GM23248 (cell line): ENCODE measurements at places on chromosomes 5 and 9.
A peak's percentile ranks its signal among the peaks of the same experiment; 100 is the strongest.

GRCh38 chr5:137360607-137361006 is 138.5 kb downstream of the SPOCK1 start:
- H3K4me1 ChIP-seq: peaks cover 37% of the 10 kb centered on the region
- H3K36me3 ChIP-seq: no peaks in the 10 kb centered on the region
- H3K27me3 ChIP-seq: no peaks in the 10 kb centered on the region
- H3K27ac ChIP-seq: peak overlapping the region; percentile 68
- peak; percentile 64 for DNase-seq

- H3K27me3 ChIP-seq: no peaks in the 10 kb centered on the region; the same call in 1 of the 2 replicates
- no peak overlapping the region for H3K27ac ChIP-seq
These were observed 45.9 kb upstream of the PHYKPL start for GRCh38 chr5:178278358-178279023.

GRCh38 chr5:94181895-94182294 is 436.5 kb downstream of the KIAA0825 start:
- H3K4me3 ChIP-seq: no peak overlapping the region
- DNase-seq: peak; percentile 12
- H3K27ac ChIP-seq: no peak overlapping the region

GRCh38 chr5:6748142-6748541 is 34.9 kb downstream of the TENT4A start:
- no peak overlapping the region for H3K4me3 ChIP-seq
- no peaks in the 10 kb centered on the region for H3K4me1 ChIP-seq
- no peaks in the 10 kb centered on the region for H3K27me3 ChIP-seq
- H3K36me3 ChIP-seq: peaks cover 33% of the 10 kb centered on the region
- no peak for DNase-seq
- H3K27ac ChIP-seq: no peak overlapping the region

DNA sequence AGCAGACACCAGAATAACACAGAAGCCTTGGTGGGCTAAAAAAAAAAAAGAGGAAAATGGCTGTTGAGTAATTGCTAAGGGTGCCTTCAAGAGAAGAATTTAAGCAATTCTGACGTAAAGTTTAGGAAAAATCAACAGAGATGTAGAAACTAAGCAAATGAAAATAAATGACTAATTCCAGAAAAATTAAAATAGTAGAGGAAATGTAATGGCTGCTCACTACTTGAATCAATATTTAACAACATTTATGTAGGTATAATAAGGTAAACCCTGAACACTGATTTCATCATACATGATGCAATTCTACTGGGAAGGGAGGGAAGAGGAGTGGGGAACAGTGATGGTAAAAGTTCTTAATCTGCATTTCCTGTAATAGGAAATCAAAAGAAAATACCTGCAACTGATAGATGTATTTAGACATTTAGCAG is 41.4 kb downstream of the PUM3 start:
- DNase-seq: peak; percentile 39
- no peak overlapping the region for H3K4me3 ChIP-seq
- H3K36me3 ChIP-seq: peaks cover 63% of the 10 kb centered on the region
- no peaks in the 10 kb centered on the region for H3K27me3 ChIP-seq
- H3K4me1 ChIP-seq: peaks cover 10% of the 10 kb centered on the region
- H3K27ac ChIP-seq: peak overlapping the region; percentile 18; the same call in 1 of the 2 replicates

DNA sequence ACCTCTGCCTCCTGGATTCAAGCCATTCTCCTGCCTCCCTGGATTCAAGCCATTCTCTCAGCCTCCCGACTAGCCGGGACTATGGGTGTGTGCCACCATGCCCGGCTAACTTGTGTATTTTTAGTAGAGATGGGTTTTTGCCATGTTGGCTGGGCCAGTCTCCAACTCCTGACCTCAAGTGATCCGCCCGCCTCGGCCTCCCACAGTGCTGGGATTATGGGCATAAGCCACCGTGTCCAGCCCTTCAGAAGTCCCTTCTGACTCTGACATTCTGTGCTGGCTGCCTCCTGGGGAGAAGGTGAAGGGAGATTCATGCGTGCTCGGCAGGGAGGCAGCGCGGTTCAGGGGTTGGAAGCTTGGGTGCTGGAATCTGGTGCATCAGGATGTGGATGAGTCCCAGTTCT is 28.8 kb downstream of the PRRX2 start:
- no peak overlapping the region for H3K4me3 ChIP-seq
- peaks cover 8% of the 10 kb centered on the region; the same call in 1 of the 2 replicates for H3K36me3 ChIP-seq
- DNase-seq: peak; percentile 74
- peaks cover 49% of the 10 kb centered on the region for H3K4me1 ChIP-seq
